ENCODE measurements at places on chromosomes 6 and 20. TPM values are rescaled to one million over a fixed set of nuclear protein-coding genes. Genes with fewer than 3 reads are reported as not detected.

Gene SLC25A27
- 8.7 TPM for total RNA-seq

Gene CCN2
- total RNA-seq: 146 TPM

Gene CPXM1
- total RNA-seq: 0.80 TPM

Gene RUNX2
- 8.1 TPM for total RNA-seq

- DNase-seq: no peak
Measured at GRCh38 chr6:28349344-28349891, 329 bp upstream of the ZKSCAN3 start.

- no peak for DNase-seq
Measured at GRCh38 chr20:25100914-25101313, 19.0 kb upstream of the VSX1 start.

GRCh38 chr20:41170386-41171105, 33.2 kb downstream of the PLCG1 start:
- DNase-seq: peak; percentile 5

GRCh38 chr6:161412795-161413194, 138.9 kb upstream of the AGPAT4 start:
- DNase-seq: no peak

- peak; percentile 64 for DNase-seq
Measured at GRCh38 chr20:4814696-4815252, 93.1 kb downstream of the PRND start.

Data from transverse colon (tissue), 4 donors.